Pons (tissue), 1 donor: ENCODE measurements at places on chromosomes 3 and 15.

DNA sequence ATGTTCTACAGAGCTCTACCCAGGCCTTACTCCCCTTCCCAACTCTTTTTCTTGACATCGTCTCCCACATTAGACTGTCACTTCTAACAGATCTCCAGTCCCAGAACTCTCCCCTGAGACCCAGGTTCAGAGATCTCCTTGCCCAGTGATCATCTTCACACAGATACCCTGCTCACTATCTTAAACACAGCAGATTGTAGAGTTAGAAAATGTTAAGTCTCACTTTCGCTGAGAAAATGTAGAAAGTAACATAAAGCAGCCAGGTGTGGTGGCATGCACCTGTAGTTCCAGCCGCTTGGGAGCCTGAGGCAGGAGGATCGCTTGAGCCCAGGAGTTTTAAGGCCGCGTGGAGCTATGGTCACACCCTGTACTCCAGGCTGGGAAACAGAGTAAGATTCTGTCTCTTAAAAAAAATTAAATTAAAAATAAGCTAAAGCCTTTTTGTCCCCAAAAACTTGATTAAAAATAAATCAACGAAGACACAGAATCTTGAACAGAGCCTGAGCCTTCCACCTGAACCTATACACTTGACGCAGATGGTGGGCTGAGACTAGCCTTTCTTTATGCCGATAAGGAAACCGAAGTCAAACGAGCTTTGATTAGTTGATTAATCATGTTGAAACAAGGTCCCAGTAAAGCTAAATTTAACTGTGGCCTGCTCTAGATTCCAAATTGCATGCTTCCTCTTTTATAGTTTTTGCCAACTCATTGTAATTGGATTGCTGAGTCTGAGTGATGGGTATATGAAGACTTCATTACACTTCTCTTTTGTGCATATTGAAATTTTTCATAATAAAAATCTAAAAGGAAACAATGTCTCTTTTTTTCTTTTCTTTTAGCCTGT, 31.3 kb upstream of the BLM start:
- DNase-seq: no peak

- no peak for DNase-seq
Observed at GRCh38 chr3:127444761-127445160, 145.8 kb downstream of the TPRA1 start.

- no peak for DNase-seq
Observed at GRCh38 chr3:78589778-78590177, 1178.0 kb downstream of the ROBO1 start.

DNA sequence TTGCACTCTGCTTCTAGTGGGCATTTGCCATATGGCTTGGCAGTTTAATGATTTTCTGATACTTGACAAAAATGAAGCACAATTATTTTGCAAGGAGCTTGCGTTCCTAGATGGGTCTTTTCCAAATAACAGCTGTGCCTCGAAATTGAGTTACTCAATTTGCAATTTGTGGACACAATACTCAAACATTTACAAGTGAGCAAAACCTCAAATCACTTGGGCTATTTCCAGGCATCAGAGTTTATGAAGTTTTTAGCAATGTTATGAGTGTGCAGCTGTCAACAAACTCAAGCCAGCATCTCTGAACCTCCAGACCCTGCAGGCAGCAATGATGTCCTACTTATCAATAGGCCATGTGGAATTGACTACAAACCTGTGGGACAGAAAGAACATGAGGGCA, 41.3 kb downstream of the NMNAT3 start:
- no peak for DNase-seq

- no peak for DNase-seq
Observed at GRCh38 chr3:14631687-14632441, 19.7 kb upstream of the CCDC174 start.

DNA sequence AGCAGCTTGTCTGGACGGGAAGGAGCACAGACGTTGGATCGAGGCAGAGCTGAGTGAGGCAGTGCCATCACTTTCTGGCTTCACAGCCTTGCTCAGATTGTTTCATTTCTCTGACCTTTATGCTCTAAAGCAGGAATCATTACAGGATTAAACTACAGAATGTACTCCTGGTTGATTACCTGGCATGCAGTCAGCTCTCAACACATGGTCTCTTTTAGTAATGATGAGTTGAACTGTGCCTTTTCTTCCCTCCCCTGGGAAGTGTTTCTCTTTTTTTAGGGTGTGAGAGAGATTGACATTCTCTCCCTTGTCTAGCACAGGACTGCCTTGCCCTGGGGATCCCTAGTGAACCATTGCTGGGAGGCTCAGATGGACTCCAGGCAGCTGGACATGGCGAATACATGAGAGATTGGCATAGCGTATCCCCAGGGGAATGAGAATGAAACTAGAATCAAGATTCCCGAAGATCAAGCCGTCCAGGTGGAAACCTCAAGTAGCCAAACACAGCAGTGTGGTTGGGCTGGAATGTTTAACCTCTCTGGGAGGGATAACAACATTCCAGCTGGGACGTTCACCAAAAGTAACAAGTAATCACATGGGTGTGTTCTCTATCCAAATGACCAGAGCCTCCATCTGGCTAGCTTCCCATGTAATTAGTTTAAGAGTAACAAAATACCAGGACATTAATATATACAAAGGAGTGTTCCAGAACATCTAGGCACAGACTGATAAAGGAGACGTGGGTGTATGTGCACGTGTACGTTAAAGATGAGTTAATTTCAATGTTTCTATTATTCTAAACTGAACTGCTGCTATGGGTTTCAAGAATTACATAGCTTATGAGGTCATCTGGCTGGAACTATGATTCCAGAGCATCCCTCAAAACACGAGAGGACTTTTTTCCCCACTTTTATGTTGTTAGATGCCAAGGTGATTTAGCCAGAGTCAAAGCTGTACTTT, 118.6 kb upstream of the NR2E3 start:
- DNase-seq: no peak

GRCh38 chr3:4644951-4645350, 151.8 kb downstream of the ITPR1 start:
- DNase-seq: no peak

- DNase-seq: peak; percentile 49
Observed at GRCh38 chr3:136818191-136818768, 646 bp upstream of the SLC35G2 start.

- DNase-seq: no peak
Observed at GRCh38 chr3:14368885-14369284, 33.5 kb upstream of the SLC6A6 start.
